ENCODE measurements at places on chromosomes 2 and 18. TPM values are rescaled to one million over a fixed set of nuclear protein-coding genes. Genes with fewer than 3 reads are reported as not detected.

- DNase-seq, result no peak
These were observed 66.6 kb downstream of the ADNP2 start for GRCh38 chr18:80175451-80176204.

The IL1F10 gene
- total RNA-seq, result not detected

The IL37 gene
- not detected for total RNA-seq

The HNMT gene
- 0.84 TPM for total RNA-seq

DNA sequence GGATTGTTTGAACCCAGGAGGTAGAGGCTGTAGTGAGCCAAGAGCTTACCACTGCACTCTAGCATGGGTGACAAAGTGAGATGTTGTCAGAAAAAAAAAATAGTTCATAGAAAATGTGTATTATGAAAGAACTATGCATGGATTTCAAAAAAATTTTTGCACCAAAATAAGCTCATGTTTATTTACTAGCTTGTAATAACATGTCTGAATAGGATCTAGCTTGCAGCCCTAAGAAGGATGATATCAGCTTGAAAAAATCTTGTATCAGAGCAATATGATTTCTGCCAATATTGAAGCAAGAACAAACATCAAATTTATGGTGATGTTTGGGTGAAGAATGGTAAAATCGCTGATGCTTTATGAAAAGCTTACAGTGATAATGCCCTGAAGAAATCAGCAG, 97.0 kb upstream of the RFX8 start:
- no peak for DNase-seq

- DNase-seq, result no peak
These were observed 650.3 kb downstream of the DCDC2C start for GRCh38 chr2:4353668-4354067.

DNA sequence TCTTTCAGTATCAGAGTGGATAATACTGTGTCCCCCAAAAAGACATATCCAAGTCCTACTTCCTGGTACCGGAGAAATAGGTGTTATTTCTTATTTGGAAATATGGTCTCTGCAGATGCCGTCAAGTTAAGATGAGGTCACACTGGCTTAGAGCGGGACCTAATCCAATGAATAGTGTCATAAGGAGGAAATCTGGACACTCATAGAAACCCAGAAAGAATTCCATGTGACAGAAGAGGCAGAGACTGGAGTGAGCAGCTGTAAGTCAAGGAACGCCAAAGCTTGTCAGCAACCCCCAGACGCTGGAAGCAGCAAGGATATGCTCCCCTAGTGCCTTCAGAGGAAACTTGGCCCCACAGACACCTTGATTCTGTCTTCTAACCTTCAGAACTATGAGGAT, 69.8 kb downstream of the CCBE1 start:
- no peak for DNase-seq

- no peak for DNase-seq
These were observed 37.6 kb downstream of the SMAD7 start for GRCh38 chr18:48913201-48913600.

DNA sequence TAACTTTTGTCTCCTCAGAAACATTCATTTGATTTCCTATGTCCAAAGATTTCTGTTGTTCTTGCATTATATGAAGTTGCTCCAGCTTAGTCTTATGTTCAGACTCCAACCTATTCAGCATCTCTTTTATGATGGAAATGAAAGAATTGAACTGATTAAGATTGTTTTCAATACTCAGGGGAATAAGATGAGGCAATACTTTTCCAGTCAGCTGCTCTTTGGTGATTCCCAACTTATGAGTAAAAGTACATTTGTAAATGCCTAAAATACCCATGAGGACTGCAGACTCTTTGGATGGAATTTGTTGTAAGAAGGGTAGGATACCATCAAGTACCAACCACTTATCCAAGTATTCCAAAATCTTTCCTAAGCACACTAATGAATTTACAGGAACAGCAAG, 39.8 kb downstream of the TRAK2 start:
- DNase-seq, result no peak

GRCh38 chr2:54590216-54591120, 133.0 kb upstream of the EML6 start:
- no peak for DNase-seq

- no peak for DNase-seq
These were observed 24.0 kb downstream of the HS1BP3 start for GRCh38 chr2:20626698-20627513.

The PMAIP1 gene
- 3.1 TPM for total RNA-seq

The EPHA4 gene
- total RNA-seq, result 300 TPM

GRCh38 chr2:45237850-45238542, 228.7 kb upstream of the SIX2 start:
- no peak for DNase-seq

- peak; percentile 79 for DNase-seq
These were observed 61.3 kb downstream of the LONRF2 start for GRCh38 chr2:100260712-100261620.

The RNF152 gene
- 23.0 TPM for total RNA-seq

DNA sequence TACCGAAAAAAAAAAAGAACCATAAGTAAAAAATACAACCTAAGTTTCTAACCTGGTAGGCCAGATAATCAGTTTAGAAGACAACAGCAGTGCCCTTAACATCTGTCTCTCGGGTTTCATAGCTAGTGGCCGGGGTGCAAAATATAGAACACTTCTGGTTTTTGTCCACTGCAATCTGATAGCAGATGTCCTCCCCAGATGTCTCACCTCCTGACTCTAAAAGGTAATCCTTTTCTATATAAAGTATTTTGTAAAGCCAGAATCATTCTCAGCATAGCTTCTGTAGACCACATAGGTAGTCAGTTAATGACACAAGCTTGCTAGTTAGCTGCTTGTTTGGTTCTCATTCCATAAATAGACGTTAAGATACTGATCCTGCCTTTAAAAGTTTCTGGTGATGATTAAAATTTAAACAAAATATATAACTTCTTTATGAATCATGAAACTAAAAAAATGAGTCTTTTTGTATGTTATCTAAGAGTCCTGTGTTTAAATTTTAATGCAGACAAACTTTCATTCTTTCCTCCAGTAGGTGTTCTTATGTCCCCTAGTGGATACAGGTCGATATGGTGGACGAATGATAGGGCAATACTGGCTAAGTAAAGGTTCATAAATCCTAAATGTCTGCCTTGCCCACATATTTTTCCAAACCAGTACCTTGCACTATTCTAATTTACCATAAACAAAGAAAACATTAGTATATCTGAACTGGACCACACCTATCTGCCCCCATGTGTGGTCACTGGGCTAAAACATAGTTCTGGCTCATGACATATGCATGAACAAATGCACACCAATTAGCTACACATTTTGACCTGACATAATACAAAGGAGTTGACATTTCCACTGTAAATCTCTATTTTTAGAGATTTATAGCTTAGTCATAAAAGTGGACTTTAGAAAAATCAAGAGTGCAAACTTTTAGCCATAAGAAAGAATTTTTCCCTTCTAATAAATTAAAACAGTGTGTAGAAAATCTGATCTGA, 171.0 kb downstream of the SRBD1 start:
- no peak for DNase-seq

The FHOD3 gene
- total RNA-seq, result 69.7 TPM

- no peak for DNase-seq
These were observed 23.1 kb downstream of the TPO start for GRCh38 chr2:1436369-1436768.

The RALB gene
- 79.8 TPM for total RNA-seq

GRCh38 chr2:129726216-129726615, 253.2 kb upstream of the RAB6C start:
- DNase-seq, result no peak

DNA sequence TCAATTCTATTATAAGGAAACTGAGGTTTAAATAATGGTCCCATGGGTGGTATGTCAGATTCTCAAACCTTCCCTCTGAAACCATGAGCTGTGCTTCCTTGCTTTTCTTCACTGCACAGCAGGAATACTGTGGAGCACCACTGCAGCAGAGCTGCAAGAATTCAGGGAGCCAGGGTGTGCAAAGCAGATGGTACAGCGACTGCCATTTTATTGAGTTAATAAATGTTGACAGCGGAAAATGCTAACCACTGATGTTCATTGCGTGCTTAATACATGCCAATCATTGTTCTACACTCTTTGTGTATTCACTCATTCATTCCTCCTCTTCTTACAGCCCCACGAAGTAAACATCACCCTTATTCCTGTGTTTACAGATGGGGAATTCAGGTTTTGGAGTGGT, 152.2 kb upstream of the THSD7B start:
- peak; percentile 2 for DNase-seq

The DNAH7 gene
- total RNA-seq, result 0.49 TPM

- no peak for DNase-seq
These were observed 513 bp downstream of the THOC1 start for GRCh38 chr18:267380-267687.

- DNase-seq, result no peak
These were observed 79.5 kb downstream of the DGKD start for GRCh38 chr2:233433794-233434193.

- DNase-seq, result no peak
These were observed 59.8 kb downstream of the C2orf74 start for GRCh38 chr2:61221819-61222218.

GRCh38 chr18:63753676-63754075, 21.5 kb upstream of the SERPINB7 start:
- DNase-seq, result no peak

The DOK6 gene
- total RNA-seq, result 0.43 TPM

DNA sequence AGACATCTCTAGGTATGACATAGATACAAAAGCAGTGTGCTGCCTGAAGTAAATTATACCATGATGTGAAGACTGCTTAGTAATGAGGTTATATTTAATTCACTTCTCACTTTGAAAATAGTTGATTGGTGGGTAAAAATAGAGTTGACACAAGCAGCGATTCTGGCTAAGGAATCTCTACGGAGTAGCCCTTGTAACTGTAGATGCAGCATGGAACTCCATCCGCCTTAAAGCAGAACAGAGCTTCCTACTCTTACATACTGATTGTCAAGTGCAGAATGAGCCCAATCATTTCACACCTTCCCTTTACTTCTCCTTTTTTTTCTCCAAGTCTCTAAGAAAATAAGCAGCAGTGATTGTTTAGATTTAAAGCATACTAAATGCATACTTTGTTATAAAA, 1594.6 kb upstream of the SLC39A10 start:
- DNase-seq, result no peak

The RAMP1 gene
- not detected for total RNA-seq

The MYCN gene
- total RNA-seq, result 26.7 TPM

GRCh38 chr2:172842511-172843265, 107.0 kb downstream of the RAPGEF4 start:
- DNase-seq, result no peak
